ENCODE measurements at places on chromosomes 13 and 19.

GRCh38 chr13:59492030-59492636 lies 671.6 kb downstream of the DIAPH3 start:
- DNase-seq = peak; percentile 37

DNA sequence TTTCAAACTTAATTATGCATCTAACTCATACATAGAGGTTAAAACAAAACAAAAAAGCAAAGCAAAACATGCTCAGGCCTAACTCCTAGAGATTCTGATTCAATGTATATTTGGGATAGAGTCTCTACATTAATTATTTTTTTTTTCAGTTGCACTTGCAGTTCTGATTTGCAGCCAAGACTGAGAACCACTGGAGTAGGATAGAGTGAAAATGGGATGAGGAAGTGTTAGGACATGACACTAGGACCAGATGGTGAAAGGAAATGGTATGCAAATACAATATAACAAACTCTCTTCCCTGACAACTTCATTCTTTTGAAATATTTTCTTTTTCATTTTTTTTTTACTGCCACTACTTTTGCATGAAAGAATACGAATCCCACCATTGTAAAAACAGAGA lies 1.8 kb downstream of the CCDC122 start:
- DNase-seq = no peak

GRCh38 chr13:23450340-23451046 lies 17.0 kb upstream of the SACS start:
- no peak for DNase-seq

DNA sequence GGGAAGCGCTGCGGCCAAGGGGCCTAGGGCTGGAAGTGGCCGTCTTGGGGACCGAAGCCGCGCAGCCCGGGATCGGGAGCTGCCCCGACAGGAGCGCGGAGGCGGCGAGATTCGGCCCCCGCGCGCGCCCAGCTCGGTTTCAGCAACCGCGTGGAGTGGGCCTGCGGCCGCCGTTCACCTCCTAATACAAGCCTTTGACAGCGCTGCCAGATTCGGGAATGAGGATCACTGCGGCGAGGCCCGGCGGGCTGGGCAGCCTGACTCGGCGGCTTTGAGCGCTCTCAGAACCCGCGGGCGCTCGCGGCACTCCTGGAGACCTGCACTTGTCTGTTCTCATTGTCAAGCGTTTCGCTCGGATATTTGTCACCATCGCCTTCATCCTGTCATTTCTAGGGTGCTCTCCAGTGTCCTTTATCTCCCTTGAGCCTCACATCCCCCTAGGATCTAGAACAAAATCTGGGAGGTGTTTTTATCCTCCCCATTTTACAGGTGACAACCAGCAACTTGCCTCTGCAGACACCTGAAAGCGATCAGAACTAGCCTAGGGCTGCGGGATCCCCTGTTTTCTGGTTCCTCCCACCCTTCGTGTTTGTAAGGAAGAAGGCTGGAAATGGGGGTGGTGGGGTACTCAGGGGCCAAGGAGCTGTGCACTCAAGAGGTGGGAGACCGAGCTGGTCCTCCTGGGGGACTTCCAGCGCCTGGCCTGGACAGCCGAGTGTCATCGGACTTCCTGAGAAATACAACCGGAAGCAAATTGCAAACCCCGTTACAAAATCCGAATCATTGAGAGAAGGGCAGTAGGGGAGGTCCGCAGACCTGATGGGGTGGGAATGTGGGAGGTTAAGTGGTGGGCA lies 1.5 kb upstream of the CDX2 start:
- DNase-seq = no peak

DNA sequence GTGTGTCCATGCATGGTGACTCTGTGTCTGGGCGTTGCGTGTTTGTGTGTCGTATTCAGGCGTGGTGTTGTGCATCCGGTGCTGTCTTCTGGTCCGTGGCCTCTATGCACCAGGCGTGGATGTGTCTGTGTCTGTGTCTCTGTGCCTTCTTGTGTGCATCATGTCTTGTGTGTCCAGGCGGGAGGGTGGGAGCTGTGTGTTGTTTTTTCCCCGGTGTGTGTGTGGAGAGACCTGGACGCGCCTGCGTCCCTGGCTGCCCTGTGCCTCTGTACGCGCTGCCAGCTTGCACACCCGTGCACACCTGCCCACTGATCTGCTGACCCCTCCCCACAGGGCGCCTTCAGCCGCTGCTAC lies 1.1 kb downstream of the PLK5 start:
- DNase-seq = no peak

DNA sequence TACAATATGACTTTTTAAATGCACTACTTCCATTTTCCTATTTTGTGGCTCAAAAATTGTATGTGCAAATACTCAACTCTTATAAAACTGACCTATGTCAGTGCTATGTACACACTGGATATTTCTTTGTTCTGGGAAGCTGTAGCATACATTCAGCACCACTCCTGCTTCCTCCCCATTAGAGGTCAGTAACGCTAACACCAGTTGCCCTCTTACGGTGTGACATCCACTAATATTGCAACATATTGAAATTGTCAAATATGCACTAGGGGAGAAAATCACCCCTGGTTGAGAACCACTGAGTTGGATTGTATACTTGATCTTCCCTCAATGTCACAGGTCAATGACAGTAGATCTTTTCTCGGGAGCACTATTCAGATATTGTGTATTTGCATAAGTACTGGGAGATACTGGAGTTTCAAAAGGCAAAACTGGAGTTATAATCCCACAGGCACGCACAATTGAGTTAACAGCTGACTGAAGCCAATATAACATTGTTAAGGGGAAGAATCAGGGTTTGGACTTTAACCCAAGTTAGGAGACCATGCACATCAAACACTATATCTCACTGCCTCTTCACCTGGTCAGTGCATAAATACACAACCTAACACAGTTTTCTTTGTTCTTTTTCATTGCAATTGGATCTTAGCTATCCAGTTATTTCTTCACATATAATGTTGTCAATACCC lies 1276.5 kb upstream of the MIR17HG start:
- DNase-seq = no peak

GRCh38 chr13:108212886-108213285 lies 2.5 kb downstream of the LIG4 start:
- DNase-seq = no peak

DNA sequence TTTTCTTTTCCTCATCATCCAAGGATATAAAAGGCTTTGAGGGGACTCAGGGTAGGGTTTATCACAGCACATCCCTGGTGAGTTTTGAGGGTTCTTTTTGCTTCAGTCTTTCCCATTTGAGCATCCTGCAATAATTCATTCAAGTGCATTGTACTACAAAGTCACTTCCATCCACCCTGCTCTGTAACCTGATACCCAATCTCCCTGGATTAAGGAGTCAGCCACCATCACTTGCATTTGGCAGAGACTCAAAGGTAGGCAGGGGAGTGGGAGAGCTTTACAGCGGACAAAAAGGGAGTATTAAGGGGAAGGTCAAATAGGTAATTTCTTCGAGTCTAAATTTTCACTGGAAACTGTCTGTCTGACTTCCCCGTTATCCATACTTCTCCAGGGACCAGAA lies 216.1 kb upstream of the TMTC4 start:
- no peak for DNase-seq

DNA sequence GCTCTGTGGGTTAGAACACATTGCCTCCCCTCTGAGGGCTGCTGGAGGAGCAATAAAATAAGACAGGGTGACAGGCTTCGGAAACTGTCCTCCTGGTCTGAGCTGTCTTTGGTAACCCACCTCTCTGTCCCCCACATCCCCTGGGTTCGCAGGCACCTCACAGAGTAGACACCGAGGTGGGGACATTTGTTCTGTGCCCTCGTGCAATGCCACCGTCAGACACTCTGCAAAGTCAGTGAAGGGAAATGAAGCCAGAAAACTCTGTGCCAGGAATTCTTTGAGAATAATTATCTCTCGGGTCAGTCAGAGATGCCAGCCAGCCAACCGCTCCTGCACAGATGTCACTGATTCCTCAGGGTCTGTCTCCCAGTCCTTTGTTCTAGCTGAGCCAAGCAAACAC lies 493.6 kb downstream of the FOXO1 start:
- no peak for DNase-seq

DNA sequence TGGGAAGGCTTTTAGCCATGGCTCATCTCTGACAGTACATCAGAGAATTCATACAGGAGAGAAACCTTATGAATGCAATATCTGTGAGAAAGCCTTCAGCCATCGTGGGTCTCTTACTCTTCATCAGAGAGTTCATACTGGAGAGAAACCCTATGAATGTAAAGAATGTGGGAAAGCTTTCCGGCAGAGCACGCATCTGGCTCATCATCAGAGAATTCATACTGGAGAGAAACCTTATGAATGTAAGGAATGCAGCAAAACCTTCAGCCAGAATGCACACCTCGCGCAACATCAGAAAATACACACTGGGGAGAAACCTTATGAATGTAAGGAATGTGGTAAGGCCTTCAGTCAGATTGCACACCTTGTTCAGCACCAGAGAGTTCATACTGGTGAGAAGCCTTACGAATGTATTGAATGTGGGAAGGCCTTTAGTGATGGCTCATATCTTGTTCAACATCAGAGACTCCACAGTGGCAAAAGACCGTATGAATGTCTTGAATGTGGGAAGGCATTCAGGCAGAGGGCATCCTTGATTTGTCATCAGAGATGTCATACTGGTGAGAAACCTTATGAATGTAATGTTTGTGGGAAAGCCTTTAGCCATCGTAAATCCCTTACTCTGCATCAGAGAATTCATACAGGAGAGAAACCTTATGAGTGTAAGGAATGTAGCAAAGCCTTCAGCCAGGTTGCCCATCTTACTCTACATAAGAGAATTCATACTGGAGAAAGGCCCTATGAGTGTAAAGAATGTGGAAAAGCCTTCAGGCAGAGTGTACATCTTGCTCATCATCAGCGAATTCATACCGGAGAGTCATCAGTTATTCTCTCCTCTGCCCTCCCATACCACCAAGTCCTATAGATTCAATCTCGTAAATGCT lies 10.7 kb downstream of the ZNF470 start:
- DNase-seq = no peak

DNA sequence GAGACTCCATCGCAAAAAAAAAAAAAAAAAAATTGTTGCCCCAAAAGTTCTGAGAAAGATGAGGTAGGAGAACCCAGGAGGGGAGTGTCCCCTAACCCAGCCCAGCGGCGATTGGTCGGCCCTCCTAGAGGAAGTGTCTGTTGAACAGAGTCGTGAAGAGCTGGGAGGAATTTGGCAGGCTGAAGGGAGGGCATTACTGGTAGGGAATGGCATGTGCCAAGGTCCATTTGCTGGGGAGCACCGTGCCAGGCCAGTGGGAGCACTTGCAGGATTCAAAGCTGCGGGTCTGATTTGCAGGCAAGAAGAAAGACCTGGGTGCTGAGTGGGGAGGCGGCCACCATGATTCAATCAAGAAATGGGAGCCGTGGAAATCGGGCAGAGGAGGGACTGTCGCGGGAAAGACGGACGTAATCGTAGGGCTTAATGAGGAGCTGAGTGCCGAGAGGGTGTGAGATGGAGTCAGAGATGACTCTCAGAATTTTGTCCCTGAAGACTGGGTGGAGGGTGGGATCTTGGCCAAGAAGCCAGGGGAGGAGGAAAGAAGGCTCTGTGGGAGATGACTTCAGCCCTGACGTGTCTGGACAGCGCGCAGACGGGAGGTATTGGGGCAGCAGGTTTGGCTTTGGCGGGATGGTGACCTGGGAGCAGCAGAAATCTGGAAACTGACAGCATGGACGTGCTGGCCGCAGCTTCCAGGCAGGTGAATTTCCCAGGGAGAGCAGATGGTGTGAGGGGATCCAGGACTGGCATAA lies 15.4 kb downstream of the CERS4 start:
- no peak for DNase-seq

- DNase-seq = no peak
Measured at GRCh38 chr19:6613711-6614110, 22.8 kb upstream of the CD70 start.
